ENCODE measurements at places on chromosomes 7 and 10. TPM values are rescaled to one million over a fixed set of nuclear protein-coding genes. Genes with fewer than 3 reads are reported as not detected.

TMEM213 gene
- total RNA-seq, result not detected

SERPINE1 gene
- total RNA-seq, result 2,658 TPM

CALHM1 gene
- not detected for total RNA-seq

FEZF1 gene
- total RNA-seq, result not detected

C10orf143 gene
- not detected for total RNA-seq

SPDYE11 gene
- total RNA-seq, result not detected

PIK3CG gene
- under 0.01 TPM for total RNA-seq

LRRC61 gene
- total RNA-seq, result not detected

CDH23 gene
- total RNA-seq, result 0.18 TPM

CADPS2 gene
- 10.5 TPM for total RNA-seq

FAM25A gene
- total RNA-seq, result not detected

KDM7A gene
- total RNA-seq, result 3.7 TPM

KNDC1 gene
- 0.36 TPM for total RNA-seq

TMEM229A gene
- total RNA-seq, result 2.1 TPM

GRID2IP gene
- total RNA-seq, result not detected

NRCAM gene
- 67.4 TPM for total RNA-seq

CFAP43 gene
- not detected for total RNA-seq

TMEM236 gene
- total RNA-seq, result under 0.01 TPM

WEE2 gene
- not detected for total RNA-seq

PDK4 gene
- total RNA-seq, result 42.9 TPM

SFRP5 gene
- total RNA-seq, result 0.90 TPM

CUZD1 gene
- total RNA-seq, result 0.18 TPM

JAZF1 gene
- 5.4 TPM for total RNA-seq

SMARCD3 gene
- 41.0 TPM for total RNA-seq

ZNF746 gene
- 17.0 TPM for total RNA-seq

HTR5A gene
- total RNA-seq, result not detected

PRRT4 gene
- 1.8 TPM for total RNA-seq

TSPAN33 gene
- total RNA-seq, result 0.65 TPM

TRIM50 gene
- total RNA-seq, result not detected

TRPV5 gene
- not detected for total RNA-seq

CTAGE8 gene
- not detected for total RNA-seq

CFAP69 gene
- total RNA-seq, result 1.8 TPM

KCNH2 gene
- total RNA-seq, result under 0.01 TPM

LIPK gene
- not detected for total RNA-seq

PNLIPRP3 gene
- not detected for total RNA-seq

HABP2 gene
- not detected for total RNA-seq

GPR26 gene
- total RNA-seq, result not detected

IL2RA gene
- total RNA-seq, result not detected

PPP1R9A gene
- total RNA-seq, result 0.16 TPM

SLC26A4 gene
- total RNA-seq, result 0.16 TPM

PHYHIPL gene
- total RNA-seq, result not detected

ITPRID1 gene
- total RNA-seq, result not detected

ZCCHC24 gene
- total RNA-seq, result 42.8 TPM

BAZ1B gene
- 24.2 TPM for total RNA-seq

NT5C3A gene
- 10.1 TPM for total RNA-seq

AS3MT gene
- total RNA-seq, result 1.3 TPM

RHOBTB1 gene
- 7.8 TPM for total RNA-seq
